Daoy (cell line): ENCODE measurements at places on chromosomes 13 and 19. TPM values are rescaled to one million over a fixed set of nuclear protein-coding genes. Genes with fewer than 3 reads are reported as not detected.

- DNase-seq, result peak; percentile 41
Observed at GRCh38 chr19:35037716-35038622, 3.6 kb upstream of the HPN start.

GRCh38 chr19:55452749-55453346, 8.6 kb downstream of the ISOC2 start:
- peak; percentile 85 for DNase-seq

- DNase-seq, result no peak
Observed at GRCh38 chr13:106597749-106598395, 29.9 kb upstream of the ARGLU1 start.

DNA sequence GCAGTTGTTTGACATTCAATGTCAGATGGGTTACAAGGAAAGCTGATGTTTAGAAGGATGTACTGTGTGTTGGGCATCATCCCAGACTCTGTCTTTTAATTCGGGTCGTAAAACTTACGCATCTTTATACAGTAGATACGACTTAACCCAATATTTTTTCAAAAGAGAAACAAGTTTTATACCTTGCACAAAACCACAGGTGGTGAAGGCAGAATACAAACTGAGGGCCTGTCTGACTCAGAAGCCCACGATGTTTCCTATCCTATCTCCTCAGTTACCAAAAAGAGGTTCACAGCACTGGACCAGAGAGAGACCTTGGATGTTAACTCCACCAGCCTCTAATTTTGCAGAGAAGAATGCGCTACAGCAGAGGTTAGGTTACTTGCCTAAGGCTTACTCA, 477.0 kb downstream of the FOXO1 start:
- DNase-seq, result no peak

- DNase-seq, result peak; percentile 78
Observed at GRCh38 chr13:39565036-39565949, 37.7 kb downstream of the LHFPL6 start.

GRCh38 chr13:46401432-46401831, 14.4 kb upstream of the RUBCNL start:
- no peak for DNase-seq

IL12RB1 gene
- total RNA-seq, result 3.4 and 3.8 TPM in 2 replicates

GRCh38 chr13:111202156-111202621, 87.1 kb downstream of the ARHGEF7 start:
- peak; percentile 19 for DNase-seq

C19orf85 gene
- not detected in 2 replicates for total RNA-seq

GRCh38 chr13:50715402-50716146, 127.9 kb downstream of the DLEU7 start:
- DNase-seq, result no peak

GRCh38 chr13:113741191-113741668, 17.8 kb upstream of the TMEM255B start:
- peak; percentile 52 for DNase-seq

ERICH4 gene
- total RNA-seq, result not detected in 2 replicates

DNA sequence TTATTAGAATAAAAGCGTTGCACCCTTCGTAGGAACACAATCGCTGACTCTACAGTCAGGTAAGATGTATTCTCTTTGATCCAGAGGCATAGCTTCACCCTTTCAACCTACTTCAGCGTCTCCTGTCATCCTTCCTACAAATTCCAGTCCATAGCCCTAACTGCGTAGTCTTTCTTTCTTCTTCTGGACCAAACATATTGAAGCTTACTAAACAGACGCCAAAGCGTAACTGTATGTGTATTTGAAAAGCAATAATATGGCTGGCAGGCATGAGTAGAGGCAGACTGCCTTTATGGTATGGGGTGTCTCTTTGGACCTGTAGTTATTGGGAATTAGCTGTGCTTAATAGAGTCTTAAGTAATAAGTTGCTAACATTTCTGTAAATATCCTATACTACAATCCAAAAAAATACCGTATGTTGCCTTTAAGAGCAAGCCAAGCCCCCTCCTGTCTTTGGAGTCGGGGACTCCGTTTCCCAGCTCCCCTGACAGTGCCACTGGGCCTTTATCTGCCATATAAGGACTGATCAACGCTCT, 392 bp upstream of the ZNF548 start:
- no peak for DNase-seq

CAPN12 gene
- total RNA-seq, result not detected in 2 replicates

GRCh38 chr13:30362869-30363268, 55.5 kb upstream of the KATNAL1 start:
- DNase-seq, result no peak

GRCh38 chr19:54560881-54561385, 12.7 kb upstream of the LILRA2 start:
- DNase-seq, result peak; percentile 68

SLITRK6 gene
- total RNA-seq, result not detected in 2 replicates

DNA sequence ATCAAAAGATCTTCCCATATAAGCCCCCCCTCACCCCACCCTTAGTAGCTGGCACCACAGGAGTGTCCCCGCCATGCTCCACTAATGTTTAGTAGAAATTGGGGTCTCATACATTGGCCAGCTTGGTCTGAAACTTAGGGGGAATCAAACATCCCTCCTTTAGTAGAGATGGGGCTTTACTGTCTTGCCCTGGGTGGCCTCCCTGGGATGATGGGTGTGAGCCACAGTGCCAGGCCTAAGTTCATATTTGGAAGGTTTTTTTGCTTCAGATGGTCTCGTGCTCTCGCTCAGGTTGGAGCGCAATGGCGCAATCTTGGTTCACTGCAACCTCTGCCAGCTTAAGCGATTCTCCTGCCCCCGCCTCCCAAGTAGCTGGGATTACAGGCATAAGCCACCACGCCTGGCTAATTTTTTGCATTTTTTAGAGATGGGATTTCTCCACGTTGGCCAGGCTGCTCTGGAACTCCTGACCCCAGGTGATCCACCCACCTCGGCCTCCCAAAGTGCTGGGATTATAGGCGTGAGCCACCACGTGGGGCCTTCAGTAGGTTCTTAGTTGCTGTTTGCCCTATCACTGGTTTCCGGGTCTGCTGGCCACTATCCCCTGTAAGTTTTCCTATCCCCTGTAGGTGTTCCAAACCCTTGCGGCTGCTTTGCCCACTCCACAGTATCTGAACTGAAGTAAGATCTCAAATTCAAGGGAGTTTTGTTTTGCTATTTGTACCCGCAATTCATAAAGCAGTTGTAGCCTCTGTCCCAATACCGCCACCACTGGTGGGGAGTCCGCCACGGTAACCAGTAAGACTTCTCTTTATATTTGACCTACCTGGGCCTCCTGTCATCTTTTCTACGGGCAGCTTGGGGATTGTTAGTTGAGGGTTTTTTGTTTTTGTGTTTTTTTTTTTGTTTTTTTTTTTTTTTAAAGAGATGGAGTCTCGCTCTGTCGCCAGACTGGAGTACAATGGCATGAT, 34.1 kb downstream of the NLRP12 start:
- DNase-seq, result no peak

NALCN gene
- total RNA-seq, result 0.27 TPM in 1 of 2 replicates, not detected in the other

DNASE2 gene
- 13.7 and 19.3 TPM in 2 replicates for total RNA-seq

DNA sequence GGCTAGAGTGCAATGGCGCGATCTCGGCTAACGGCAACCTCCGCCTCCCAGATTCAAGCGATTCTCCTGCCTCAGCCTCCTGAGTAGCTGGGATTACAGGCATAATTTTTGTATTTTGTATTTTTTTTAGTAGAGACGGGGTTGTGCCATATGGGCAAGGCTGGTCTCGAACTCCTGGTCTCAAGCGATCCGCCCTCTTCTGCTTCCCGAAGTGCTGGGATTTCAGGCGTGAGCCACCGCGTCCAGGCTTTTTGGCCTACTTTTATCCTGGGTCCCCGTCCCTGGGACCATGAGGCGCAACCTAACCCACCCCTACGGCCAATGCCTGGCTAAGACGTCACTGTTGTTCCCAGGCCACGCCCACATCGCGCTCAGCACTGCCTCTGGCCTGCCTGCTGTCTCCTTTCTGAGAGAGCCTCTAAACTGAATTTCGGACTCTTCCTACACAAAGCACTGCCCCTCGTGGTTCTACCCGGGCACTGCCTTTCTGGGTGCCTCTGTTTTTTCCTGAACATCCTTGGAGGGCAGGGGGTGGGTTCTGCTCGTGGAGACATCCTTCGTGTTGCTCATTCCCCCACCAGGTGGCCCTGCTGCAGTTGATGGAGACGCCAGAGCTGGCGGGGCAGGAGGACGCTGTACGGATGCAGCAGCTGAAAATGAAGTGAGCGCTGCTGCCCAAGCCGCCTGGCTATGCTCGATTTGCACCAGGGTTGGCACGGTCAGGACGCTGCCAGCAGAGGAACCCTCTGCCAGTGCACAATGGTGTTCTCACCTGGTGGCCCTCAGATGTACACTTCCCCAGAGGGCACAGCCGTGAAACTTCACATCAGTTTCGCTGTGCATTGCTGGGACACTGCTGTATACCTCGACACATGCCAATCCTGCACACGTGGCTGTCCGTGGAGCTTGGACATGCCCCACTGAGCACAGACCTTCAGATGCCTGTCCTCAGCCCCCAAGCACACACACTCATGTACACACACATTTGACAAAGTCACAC, 2.0 kb downstream of the REX1BD start:
- DNase-seq, result no peak

ADGRE2 gene
- total RNA-seq, result 0.09 and 0.17 TPM in 2 replicates

DNA sequence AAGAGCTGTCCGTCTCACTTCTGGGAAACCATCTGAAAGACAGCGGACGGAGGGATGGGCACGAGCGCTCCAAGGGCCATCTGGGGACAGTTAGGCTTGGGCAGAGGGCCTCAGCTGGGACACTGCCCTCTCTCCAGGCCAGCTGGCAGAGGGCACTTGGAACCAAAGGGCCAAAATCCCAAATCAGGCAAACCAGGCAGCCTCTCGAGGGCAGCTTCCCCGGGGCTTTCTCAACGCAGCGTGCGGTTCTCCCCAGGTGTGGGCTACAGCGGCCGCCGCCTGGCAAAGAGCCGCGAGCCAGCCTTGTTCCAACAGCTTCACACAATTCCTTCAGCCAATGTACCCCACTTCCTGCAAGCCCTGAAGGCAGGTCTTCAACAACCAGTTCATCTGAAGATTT, 5.0 kb downstream of the MLLT1 start:
- no peak for DNase-seq

ZNF418 gene
- total RNA-seq, result 2.5 and 6.2 TPM in 2 replicates

SIGLEC7 gene
- total RNA-seq, result not detected in 2 replicates

GRCh38 chr13:51477149-51477548, 24.3 kb upstream of the INTS6 start:
- no peak for DNase-seq

- DNase-seq, result no peak
Observed at GRCh38 chr19:43444531-43445287, 20.7 kb downstream of the LYPD3 start.

DENND1C gene
- total RNA-seq, result not detected in 2 replicates

FBXO27 gene
- total RNA-seq, result 2.6 and 22.7 TPM in 2 replicates

GRCh38 chr13:33050161-33050560, 33.9 kb downstream of the KL start:
- no peak for DNase-seq

GRCh38 chr19:33780746-33781145, 15.9 kb upstream of the KCTD15 start:
- DNase-seq, result peak; percentile 36

DNA sequence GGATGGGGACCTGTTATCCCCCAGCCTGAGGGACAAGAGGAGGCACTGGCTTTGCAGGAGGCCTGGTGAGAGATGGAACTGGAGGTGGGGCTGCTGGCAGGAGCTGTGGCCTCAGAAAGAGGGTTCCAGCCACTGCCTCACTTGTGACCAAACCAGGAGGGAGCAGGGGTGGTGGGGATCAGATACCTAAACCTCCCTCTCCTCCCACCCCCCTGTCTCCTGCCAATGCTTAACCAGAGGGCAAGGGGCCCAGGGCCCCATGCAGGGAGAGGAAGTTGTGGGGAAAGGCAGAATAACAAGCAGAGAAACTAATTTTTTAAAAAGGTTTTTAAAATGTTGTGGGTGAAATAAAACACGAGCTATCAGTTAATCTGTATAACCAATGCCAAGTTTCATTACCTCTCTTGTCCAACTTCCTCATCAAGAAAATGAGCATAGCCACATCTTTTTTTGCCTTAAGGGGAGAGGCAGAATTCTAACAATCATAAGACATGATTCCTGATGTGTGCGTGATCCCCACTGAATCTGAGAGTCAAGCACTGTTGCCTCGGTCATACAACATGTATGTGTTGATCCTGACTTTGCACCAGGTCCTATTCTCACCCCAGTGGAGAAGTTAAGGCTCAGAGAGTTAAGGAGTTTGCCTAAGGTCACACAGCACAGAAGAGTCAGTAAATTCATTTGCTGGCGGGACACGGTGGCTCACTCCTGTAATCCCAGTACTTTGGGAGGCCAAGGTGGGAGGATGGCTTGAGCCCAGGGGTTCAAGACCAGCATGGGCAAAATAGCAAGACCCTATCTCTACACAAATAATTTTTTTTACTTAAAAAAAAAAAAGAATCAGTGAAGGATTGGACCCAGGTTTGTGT, 12.9 kb downstream of the FXYD5 start:
- no peak for DNase-seq

DNA sequence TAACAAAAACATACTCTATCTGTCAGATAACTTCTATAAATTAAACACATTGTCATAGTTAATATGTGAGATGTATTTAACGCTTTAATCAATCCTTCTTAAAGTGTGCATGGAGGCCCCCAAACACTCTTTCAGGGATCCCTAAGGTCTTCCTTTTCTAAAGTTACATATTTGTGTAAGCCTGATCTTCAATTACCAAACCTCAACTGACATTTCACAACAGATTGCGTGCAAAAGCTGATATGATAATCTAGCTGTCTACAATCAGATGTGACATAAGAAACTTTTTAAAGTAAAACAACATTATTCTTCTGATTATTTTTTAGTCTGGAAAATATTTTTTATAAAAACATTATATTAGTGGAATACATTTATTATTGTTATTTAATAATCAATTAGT, 1850.4 kb downstream of the OLFM4 start:
- DNase-seq, result no peak

DNA sequence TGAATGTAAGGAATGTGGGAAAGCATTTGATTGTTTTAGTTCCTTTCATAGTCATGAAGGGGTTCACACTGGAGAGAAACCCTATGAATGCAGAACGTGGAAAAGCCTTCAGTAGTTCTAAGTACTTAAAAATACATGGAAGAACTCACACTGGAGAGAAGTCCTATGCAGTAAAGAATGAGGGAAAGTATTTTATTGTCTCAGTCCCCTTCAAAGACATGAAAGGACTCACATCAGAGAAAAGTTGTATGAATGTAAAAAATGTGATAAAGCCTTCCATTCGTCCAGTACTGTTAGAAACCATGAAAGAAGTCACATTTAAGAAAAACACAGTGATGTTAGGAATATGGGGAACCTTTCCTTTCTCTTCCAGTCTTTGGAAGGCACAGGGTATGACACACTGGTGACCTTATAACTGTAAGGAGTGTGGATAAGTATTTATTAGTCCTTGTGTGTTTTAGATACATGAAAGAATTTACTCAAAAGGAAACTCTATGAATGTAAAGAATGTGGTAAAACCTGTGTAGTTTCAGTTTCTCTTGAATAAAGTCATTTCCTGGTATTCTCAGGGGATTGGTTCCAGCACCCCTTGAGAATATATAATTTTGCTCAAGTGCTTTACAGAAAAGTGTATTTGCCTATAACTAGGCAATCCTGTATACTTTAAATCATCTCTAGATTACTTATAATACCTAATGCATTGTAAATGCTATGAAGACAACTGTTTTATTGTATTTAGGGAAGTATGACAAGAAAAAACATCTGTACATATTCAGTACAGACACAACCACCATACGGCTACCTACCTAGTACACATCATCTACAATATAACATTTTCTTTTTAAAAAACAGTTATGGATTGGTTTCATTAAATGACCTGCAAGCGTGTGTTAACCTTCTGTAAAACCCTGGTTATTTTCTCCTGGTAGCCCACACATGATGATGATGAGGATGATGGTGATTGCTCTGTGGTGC, 52.8 kb downstream of the ZNF823 start:
- no peak for DNase-seq

- no peak for DNase-seq
Observed at GRCh38 chr19:5232798-5233505, 107.7 kb downstream of the PTPRS start.
